ENCODE measurements at places on chromosomes 5 and 9. TPM values are rescaled to one million over a fixed set of nuclear protein-coding genes. Genes with fewer than 3 reads are reported as not detected.

Gene FBP2
- total RNA-seq: not detected

Gene SLC25A2
- total RNA-seq: not detected

Gene CDX1
- not detected for total RNA-seq

Gene MYO10
- 0.27 TPM for total RNA-seq

Gene OMD
- not detected for total RNA-seq

Gene TAL2
- total RNA-seq: not detected

Gene AHRR
- total RNA-seq: 4.1 TPM

Gene HSPB3
- total RNA-seq: not detected

Gene ABLIM3
- not detected for total RNA-seq

Gene PIP5KL1
- 1.8 TPM for total RNA-seq

DNA sequence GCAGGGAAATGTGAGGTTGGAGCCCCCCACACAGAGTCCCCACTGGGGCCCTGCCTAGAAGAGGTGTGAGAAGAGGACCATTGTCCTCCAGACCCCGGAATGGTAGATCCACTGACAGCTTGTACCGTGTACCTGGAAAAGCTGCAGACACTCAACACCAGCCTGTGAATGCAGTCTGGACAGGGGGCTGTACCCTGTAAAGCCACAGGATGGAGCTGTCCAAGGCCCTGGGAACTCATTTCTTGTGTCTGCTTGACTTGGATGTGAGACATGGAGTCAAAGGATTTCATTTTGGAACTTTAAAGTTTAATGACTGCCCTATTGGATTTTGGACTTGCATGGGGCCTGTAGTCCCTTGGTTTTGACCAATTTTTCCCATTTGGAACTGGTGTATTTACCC is 535.0 kb upstream of the MEF2C start:
- no peaks in the 10 kb centered on the region for H3K4me1 ChIP-seq
- H3K27me3 ChIP-seq: no peaks in the 10 kb centered on the region
- no peak overlapping the region for H3K27ac ChIP-seq
- DNase-seq: no peak

DNA sequence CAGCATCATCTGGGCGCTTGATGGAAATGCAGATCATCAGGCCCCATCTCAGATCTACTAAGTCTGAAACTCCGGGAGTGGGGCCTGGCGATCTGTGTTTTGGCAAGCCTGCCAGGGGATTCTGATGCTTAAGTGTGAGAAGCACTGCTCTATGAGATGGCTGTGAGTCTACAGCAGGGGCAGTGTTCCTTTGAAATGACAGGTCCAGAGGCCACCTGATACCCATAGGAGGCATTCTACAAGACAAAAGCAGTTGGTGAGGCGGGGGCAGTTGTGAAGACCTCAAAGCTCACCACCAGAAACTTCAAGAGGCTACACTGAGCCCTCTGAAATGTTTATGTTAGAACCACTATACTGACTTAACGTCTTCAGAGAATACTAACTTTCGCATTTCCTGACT is 86.9 kb upstream of the SPATA31D4 start:
- no peak for DNase-seq
- no peaks in the 10 kb centered on the region for H3K36me3 ChIP-seq
- H3K27me3 ChIP-seq: no peaks in the 10 kb centered on the region
- H3K4me3 ChIP-seq: no peak overlapping the region

GRCh38 chr9:92890761-92891160 is 12.9 kb upstream of the ZNF484 start:
- no peaks in the 10 kb centered on the region for H3K27me3 ChIP-seq
- H3K36me3 ChIP-seq: no peaks in the 10 kb centered on the region
- H3K27ac ChIP-seq: no peak overlapping the region
- no peak for DNase-seq

DNA sequence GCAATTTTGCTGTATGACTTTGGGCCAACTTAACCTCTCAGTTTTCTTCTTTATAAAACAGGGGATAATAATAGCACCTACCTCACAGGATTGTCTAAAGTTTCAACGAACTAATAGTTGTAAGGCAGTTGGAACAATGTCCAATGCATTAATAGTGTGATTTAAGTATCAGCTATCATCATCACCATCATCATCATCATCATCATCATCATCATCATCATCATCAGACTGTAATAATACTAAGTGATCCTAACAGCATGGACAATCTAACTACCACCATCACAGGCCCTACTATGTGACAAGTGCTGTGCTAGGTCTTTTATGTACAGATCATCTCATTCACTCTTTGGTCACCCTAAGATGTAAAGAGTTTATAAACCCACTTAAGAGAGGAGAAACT is 196.0 kb downstream of the MAPKAP1 start:
- no peaks in the 10 kb centered on the region for H3K27me3 ChIP-seq
- no peak overlapping the region for H3K4me3 ChIP-seq
- no peak for DNase-seq
- H3K4me1 ChIP-seq: peaks cover 14% of the 10 kb centered on the region
- H3K36me3 ChIP-seq: peaks cover 2% of the 10 kb centered on the region
- no peak overlapping the region for H3K27ac ChIP-seq

- H3K27me3 ChIP-seq: no peaks in the 10 kb centered on the region
- H3K4me1 ChIP-seq: peaks cover 3% of the 10 kb centered on the region
- no peak overlapping the region for H3K4me3 ChIP-seq
- no peak for DNase-seq
These were observed 20.6 kb downstream of the SLC38A9 start for GRCh38 chr5:55691265-55692105.

DNA sequence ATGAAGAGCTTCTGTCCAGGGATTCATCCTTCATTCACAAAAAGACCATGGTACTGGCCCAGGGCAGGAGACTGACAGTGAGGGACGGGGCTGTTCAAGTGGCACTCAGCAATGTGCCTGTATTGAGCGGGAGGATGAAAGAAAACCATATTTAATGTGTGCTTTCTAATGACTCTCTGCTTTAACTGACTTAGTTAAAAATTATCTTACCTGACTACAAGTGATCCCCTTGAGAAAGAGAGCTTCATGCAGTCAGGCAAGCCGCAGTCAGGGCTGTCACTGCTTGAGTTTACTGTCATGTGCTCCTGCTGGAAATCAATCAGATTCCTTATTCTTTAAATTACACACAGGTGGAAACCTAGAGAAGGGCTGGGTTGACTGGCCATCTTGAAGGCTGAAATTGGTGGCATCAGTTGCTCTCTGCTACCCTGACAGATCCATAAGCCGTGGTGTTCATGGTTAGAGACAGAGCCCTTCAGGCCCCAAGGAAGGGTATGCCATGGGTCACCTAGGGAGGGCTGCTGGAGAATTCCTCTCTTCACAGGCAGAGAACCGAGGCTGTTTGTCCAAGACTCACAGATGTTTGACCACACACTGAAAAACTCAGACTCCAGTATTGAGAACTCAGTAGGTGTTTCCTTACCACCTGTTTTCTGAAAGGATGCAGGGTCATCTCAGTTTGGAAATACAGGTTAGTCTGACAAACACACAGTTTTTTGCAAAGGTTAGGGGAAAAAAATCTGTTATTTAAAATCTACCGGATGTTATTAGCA is 70.9 kb downstream of the TRIO start:
- no peak overlapping the region for H3K27ac ChIP-seq
- DNase-seq: no peak
- H3K4me1 ChIP-seq: no peaks in the 10 kb centered on the region
- peaks cover 22% of the 10 kb centered on the region for H3K27me3 ChIP-seq
- no peaks in the 10 kb centered on the region for H3K36me3 ChIP-seq

GRCh38 chr9:124470726-124471125 is 20.5 kb downstream of the ADGRD2 start:
- peaks cover 4% of the 10 kb centered on the region for H3K27me3 ChIP-seq
- H3K4me3 ChIP-seq: no peak overlapping the region
- no peaks in the 10 kb centered on the region for H3K4me1 ChIP-seq
- H3K36me3 ChIP-seq: no peaks in the 10 kb centered on the region
- H3K27ac ChIP-seq: no peak overlapping the region

- H3K36me3 ChIP-seq: peaks cover 38% of the 10 kb centered on the region
- H3K27me3 ChIP-seq: no peaks in the 10 kb centered on the region
- H3K4me1 ChIP-seq: peaks cover 44% of the 10 kb centered on the region
- no peak for DNase-seq
- peak overlapping the region; percentile 43 for H3K27ac ChIP-seq
These were observed 58.5 kb downstream of the SECISBP2 start for GRCh38 chr9:89376741-89377351.

GRCh38 chr5:133497608-133498348 is 114.6 kb downstream of the FSTL4 start:
- H3K27me3 ChIP-seq: no peaks in the 10 kb centered on the region
- no peak for DNase-seq
- no peaks in the 10 kb centered on the region for H3K36me3 ChIP-seq
- no peaks in the 10 kb centered on the region for H3K4me1 ChIP-seq

GRCh38 chr9:123868002-123868401 is 61.9 kb downstream of the DENND1A start:
- H3K27ac ChIP-seq: peak overlapping the region; percentile 78
- H3K36me3 ChIP-seq: peaks cover 14% of the 10 kb centered on the region
- no peaks in the 10 kb centered on the region for H3K27me3 ChIP-seq
- H3K4me3 ChIP-seq: peak overlapping the region; percentile 32

- H3K4me1 ChIP-seq: peaks cover 44% of the 10 kb centered on the region
- peak overlapping the region; percentile 96 for H3K4me3 ChIP-seq
- peaks cover 25% of the 10 kb centered on the region for H3K36me3 ChIP-seq
- no peak for DNase-seq
- H3K27ac ChIP-seq: peak overlapping the region; percentile 96
- no peaks in the 10 kb centered on the region for H3K27me3 ChIP-seq
These were observed 744 bp upstream of the PPP2CA start for GRCh38 chr5:134226441-134227192.

GRCh38 chr9:18233776-18234445 is 240.0 kb upstream of the ADAMTSL1 start:
- peaks cover 4% of the 10 kb centered on the region for H3K4me1 ChIP-seq
- H3K27ac ChIP-seq: no peak overlapping the region
- peaks cover 16% of the 10 kb centered on the region for H3K27me3 ChIP-seq
- H3K4me3 ChIP-seq: no peak overlapping the region
- DNase-seq: no peak
- no peaks in the 10 kb centered on the region for H3K36me3 ChIP-seq

- no peak overlapping the region for H3K4me3 ChIP-seq
- no peak overlapping the region for H3K27ac ChIP-seq
These were observed 147.0 kb downstream of the DCP2 start for GRCh38 chr5:113123618-113124017.
